Vein endothelial cell (primary cell): ENCODE measurements at places on chromosomes 12 and 14. TPM values are rescaled to one million over a fixed set of nuclear protein-coding genes. Genes with fewer than 3 reads are reported as not detected.

Gene MAP3K9
- total RNA-seq: 0.57 and 0.65 TPM in 2 replicates

Gene OASL
- total RNA-seq: 0.19 and 0.33 TPM in 2 replicates

Gene CCDC196
- not detected in 2 replicates for total RNA-seq

Gene FLVCR2
- total RNA-seq: 5.3 and 5.6 TPM in 2 replicates

Gene PLEK2
- 1.6 and 2.9 TPM in 2 replicates for total RNA-seq

Gene RNASE2
- not detected in 2 replicates for total RNA-seq

Gene KLRK1
- total RNA-seq: not detected in 2 replicates

Gene CNPY2
- 102 and 107 TPM in 2 replicates for total RNA-seq

Gene TCL1B
- not detected in 2 replicates for total RNA-seq

Gene C3AR1
- total RNA-seq: 0.19 and 0.65 TPM in 2 replicates

Gene STYK1
- 12.3 and 14.7 TPM in 2 replicates for total RNA-seq

Gene SOX5
- total RNA-seq: 1.5 and 2.6 TPM in 2 replicates

Gene LBHD2
- not detected in 2 replicates for total RNA-seq

Gene ADAM21
- 0.19 and 0.33 TPM in 2 replicates for total RNA-seq

Gene PRKD1
- 5.6 and 8.9 TPM in 2 replicates for total RNA-seq

Gene PROX2
- total RNA-seq: under 0.01 TPM in 1 of 2 replicates, not detected in the other

Gene TESPA1
- not detected in 2 replicates for total RNA-seq

Gene RDH16
- total RNA-seq: under 0.01 TPM in 1 of 2 replicates, not detected in the other

Gene TAS2R30
- total RNA-seq: 5.6 and 6.5 TPM in 2 replicates

Gene SLC5A8
- total RNA-seq: not detected in 2 replicates

Gene SCNN1A
- 0.10 and 0.65 TPM in 2 replicates for total RNA-seq

Gene DNAJC22
- total RNA-seq: 0.29 and 0.65 TPM in 2 replicates

Gene APOF
- not detected in 2 replicates for total RNA-seq

Gene AICDA
- total RNA-seq: not detected in 2 replicates
